Head of caudate nucleus (tissue), 42 donors: ENCODE measurements at places on chromosomes 16 and 17.
A peak's percentile ranks its signal among the peaks of the same experiment; 100 is the strongest.

GRCh38 chr16:30581457-30581856, 4.0 kb downstream of the ZNF785 start:
- DNase-seq, result no peak

GRCh38 chr16:82236415-82236814, 66.4 kb upstream of the MPHOSPH6 start:
- DNase-seq, result no peak

DNA sequence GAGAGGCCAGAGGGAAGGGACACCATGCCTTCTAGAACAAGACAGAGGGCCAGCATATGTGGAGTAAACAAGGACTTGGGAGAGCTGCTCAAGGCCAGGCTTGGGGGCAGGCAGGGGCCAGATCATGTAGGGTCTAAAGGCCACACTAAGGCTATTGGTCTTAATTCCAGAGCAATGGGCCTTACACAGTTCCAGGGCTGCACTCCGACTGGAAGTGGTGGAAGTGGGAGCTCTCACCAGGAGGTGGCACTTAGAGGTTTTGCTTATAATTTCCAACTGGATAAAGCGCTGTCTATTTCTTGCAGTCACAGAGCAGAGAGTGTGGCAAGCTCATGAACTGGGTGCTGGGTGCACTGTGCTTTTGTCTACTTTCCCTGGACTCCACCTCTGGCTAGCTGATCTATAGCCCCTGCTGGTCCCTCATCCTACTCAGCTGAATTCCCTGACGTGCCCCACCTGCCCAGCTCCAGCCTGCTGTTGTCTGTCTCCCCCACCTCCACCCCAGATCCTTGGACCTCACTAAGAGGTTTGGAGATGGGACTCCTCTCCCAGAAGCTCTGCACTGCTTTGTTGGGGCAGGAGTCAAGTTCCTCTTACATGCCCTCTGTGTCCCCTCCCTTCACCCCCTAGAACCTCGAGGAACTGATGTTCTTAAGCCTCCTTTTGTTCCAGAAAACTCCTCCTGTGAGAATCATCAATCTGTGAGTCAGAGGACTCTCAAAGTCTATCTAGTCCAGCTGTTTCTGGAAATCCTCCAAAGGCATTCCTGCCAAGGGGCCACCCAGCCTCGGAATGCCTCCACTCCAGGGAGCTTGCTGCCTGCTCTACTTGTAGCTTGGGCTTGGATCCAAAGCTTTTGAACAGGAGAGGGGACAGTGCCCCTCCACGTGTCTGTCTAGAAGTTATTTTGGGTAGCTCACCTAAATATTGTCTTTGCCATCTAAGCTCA, 48.1 kb upstream of the KSR1 start:
- DNase-seq, result no peak

DNA sequence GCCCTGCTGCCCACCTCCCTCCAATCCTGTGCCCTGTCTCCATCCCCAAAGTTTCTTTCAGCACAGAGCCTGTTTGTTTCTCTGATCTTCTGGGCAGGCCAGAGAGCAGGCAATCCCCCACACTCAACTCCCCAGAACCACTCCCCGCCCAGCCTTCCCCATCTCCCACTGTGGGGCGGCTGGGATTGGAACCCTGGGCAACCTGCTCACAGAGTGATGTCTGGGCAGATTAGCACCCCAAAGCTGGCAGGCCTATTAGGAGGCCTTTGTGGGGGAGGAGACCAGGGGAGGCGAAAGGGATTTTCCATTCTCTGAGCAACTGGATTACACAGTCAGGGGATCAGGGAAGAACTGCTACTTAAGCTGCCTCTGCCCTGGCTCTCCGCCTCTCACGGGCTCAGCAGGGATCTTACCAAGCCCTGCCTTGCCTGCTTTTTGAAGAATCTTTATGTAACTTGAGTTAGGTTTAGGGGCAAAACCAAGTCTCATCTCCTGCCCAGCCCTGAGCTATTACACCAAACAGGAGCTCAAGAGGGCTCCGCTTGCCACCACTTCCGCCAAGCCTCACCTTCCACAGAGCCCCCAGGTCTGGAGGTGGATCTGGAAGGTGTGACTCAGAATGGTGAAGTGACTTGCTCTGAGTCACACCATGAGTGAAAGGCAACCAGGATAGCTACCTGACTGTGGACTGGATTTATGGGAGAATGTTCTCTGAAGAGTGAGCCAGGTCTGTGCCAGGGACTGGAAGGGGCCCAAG, 16.0 kb upstream of the LHX1 start:
- peak; percentile 67 for DNase-seq

GRCh38 chr17:76131051-76131691, 9.9 kb downstream of the FOXJ1 start:
- DNase-seq, result no peak

GRCh38 chr16:4166821-4167220, 50.6 kb upstream of the ADCY9 start:
- no peak for DNase-seq

GRCh38 chr17:56897646-56898424, 16.0 kb downstream of the TRIM25 start:
- no peak for DNase-seq

DNA sequence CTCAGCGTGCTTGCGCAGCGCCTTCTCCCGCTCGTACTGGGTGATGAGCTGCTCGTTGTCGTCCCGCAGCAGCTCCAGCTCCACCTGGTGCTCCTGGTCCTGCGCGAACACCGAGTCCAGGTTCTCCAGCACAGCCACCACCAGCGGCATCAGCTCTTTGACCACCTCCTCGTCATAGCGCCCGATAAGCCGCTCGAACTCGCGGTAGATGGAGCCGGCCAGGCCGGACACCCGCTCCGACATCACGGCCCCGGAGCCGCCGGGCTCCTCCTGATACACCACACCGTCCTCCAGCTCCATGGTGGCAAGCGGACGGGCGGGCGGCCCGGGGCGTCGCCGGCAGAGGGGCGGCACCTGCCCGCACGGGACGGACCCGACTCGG, 320 bp downstream of the SPAG9 start:
- peak; percentile 68 for DNase-seq

DNA sequence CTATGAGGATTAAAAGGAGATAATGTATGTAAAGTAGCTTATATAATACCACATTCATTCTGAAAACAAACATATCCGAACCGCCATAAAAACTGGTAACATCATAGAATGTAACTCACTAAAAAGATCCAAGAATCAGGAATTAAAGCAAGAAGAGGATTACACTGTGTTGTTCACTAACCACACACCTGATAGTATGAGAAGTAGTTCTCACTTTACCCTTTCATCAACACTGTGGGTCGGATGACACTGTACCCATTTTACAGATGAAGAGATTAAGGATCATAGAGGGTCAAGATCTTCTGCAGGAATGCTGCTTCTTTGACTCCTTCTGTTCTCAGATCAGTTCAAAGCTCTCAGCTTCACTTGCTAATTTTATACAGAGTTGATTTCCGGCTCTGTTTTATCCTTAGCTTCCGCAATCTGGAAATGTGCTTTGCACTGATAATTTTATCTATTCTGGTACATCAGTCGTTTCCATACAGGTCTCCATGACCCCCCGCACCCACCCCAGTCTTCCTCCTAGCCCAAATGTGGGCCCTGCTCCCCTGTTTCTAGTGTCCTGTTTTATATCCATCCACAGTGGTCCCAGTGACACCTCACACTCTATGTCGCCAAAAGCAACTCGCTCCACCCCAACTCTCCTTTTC, 288.6 kb upstream of the CCL2 start:
- DNase-seq, result no peak

DNA sequence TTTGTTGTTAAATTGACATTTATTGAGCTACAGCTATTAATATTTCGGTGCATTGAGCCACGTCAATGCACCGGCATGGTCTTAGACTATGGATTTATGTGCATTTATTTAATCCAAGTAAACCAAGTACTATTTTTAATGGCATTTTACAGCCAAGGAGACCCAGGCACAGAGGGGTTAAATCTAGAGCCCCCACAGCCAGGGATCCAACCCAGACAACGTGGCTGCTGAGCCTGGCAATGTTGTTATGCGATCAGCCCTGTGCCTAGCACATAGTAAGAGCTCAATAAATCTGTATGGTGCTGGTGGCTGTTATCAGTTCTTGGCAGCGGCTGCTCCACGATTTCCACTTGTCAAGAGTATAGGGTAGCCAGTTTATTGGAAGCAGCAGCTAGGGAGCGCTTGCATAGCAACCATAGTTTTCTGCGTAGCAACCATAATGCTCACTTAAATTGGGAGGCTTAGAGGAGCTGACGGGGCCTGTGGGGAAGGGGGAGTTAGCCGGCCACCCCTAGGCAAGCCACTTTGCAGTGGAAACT, 541 bp upstream of the RBBP6 start:
- no peak for DNase-seq
